ENCODE measurements at places on chromosomes 7 and 10.
A peak's percentile ranks its signal among the peaks of the same experiment; 100 is the strongest.

DNA sequence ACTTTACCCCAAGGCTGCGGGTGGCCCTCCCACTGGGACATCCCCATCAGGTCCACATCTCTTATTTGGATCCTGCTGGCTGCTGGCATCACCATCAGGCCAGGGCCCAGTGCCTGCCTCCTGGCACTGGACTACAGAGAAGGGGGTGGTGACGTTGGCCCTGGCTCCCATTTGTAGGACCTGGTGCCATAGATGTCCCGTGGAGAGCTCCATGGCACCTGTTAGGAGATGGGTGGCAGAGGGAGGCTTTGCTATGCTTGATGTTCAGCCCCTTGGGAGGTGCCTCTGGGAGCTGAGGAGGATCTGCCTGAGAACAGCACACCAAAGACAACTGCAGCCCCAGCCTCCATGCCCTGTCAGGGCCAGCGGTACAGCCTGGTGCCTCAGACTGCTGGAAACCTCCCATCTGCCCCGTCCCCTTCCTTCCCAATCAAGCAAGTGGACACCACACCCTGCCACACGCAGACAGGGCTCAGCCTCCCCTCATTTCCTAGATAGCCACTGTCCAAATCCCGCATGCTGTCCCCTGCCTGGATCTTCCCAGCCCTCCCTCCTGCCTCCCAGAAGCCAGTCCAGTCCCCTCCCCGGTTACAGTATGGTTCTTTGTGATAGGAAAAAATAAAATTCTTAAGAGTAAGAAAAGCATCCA, 230.0 kb upstream of the GRB10 start:
- DNase-seq = no peak

- peak; percentile 81 for DNase-seq
These were observed 371.7 kb upstream of the NRP1 start for GRCh38 chr10:33706191-33706590.

DNA sequence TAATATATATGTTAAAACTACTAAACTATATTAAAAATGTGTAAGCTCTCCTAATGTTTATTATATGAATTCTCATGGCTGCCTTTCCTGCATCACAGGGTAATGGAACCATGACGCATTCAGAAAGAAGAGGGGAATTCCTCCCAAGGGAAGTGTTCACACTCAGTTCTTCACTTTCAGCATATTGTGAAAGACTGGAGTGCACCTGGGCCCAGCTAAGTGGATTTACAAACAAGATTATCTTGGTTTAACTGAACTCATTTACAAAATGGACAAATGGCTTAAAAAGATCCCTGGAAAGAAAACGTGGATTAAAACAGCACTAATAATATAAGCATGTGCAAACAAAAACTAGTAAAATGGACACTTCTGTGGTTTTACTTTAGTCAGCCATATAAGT, 149.8 kb downstream of the DOCK4 start:
- no peak for DNase-seq

GRCh38 chr7:137891016-137891655, 44.4 kb upstream of the DGKI start:
- DNase-seq = no peak

GRCh38 chr7:144818511-144818910, 17.3 kb downstream of the TPK1 start:
- no peak for DNase-seq

DNA sequence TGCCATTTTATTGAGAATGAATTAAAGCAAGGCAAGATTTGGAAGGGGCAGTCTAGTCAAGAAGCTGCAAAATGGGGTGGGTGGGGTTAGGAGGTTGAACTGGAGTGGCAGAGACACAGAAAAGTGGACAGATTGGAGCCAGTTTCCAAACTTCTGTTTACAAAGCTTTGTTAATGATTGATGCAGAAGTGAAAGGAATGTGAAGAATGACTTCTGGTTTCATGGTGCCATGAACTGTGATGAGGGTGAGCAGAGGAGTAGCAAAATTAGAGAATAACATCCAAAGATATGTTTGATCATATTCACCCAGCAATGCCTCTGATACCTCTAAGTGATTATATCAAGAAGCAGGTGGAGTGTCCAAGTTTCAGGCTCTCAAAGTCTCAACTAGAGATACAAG, 1118.0 kb upstream of the C7orf33 start:
- DNase-seq = no peak

DNA sequence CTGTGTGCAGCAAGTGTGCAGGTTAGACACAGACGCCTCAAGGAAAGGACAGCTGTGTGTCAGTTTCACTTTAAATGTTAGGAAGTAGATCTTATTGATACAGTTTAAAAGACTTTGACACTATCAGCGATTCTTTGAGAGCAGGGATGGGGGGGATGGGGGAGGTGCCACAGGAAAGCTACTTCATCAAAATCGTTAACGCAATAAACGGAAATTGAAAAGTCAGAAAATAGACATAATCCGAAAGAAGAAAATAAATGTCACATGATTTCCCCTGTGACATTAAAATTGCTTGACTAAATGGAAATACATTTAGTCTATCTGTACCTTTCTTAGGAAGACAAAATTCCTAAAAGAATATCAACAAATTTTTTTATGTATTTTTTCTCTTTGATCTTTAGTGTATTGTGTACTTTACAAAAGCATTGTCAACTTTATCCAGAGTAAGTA, 476 bp upstream of the ZNF33B start:
- DNase-seq = no peak

GRCh38 chr10:117159390-117159789, 21.3 kb upstream of the VAX1 start:
- DNase-seq = no peak

GRCh38 chr10:70599791-70600190, 2.8 kb downstream of the PRF1 start:
- DNase-seq = no peak

DNA sequence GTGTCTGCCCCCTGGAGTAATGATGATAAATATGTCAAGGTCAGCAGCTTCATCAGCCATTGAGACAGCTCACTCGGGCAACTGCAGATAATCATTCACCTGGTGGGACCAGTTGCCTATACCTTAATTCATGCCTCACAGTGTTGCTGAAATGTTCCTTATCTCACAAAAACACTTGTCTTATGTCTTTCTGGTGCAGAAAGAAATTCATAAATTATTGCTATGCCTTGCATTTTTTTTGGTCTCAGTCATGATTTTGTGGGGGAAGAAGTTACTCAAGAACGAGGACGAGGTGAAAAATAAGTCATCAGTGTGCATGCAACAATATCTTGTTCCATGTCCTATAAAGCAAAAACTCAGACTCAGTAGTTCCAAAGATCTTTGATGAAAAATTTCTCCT, 16.0 kb downstream of the TRIL start:
- DNase-seq = no peak

DNA sequence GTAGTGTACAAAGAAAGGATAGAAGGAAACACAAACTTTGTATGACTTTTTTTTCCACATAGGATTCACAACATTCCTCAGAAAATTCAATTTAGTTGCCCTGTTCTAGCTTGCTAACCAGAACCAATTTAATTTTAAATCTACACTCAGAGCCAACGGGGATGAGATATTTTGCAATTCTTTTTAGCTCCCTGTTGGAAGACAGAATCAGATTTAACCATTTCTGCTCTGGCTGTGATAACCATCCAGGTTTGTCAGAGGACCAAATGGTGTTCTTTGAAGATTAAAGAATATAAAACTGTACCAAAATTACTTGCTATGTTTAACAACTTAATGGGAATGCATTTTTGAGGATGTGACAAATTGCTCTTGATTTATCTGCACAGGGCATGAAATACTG, 319.7 kb downstream of the HPSE2 start:
- DNase-seq = no peak

DNA sequence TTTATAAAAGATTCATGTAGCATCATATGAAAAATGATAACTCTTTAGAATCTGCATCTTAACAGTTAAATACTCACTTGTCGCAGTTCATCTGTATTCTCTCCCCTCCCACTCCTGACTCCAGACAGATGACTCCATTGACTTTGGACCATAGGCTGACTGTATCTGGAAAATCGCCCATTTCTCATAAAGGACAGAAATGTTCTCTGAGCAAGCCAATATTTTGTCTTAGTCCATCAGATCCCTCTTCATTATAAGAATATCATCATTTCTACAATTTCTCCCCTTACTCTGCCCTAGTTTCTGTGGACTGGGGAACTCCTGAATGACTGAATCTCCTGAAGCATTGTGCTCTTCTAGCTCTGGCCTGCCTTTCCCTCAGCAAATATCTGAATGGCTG, 125.4 kb downstream of the SEMA3D start:
- DNase-seq = no peak

- DNase-seq = no peak
These were observed 684.9 kb upstream of the CELF2 start for GRCh38 chr10:10332786-10333185.

- no peak for DNase-seq
These were observed 21.5 kb downstream of the PAX2 start for GRCh38 chr10:100766693-100767421.

DNA sequence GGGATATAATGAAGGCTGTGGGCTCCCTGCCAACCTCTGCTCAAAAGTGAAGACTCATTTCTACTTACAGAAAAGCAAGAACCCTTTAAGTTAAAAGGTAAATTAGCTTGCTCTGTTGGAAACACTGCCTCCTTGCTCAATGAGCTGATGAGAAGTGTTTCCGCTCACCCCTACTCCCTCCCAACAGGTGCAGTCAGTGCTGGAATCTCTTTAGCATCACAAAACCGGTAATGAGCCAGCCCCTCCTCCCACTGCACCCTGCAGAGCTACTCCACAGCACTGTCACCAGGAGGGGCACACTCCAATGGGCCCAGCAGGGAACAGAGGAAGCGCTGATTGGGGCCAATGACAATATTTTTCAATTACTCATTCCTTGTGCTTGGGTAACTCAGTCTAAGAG, 262.5 kb downstream of the TCERG1L start:
- no peak for DNase-seq

- no peak for DNase-seq
These were observed 76.7 kb upstream of the SFMBT2 start for GRCh38 chr10:7487528-7487927.

- DNase-seq = no peak
These were observed 518 bp downstream of the WAPL start for GRCh38 chr10:86520871-86521677.

GRCh38 chr7:136079478-136079892, 102.3 kb upstream of the MTPN start:
- DNase-seq = no peak

DNA sequence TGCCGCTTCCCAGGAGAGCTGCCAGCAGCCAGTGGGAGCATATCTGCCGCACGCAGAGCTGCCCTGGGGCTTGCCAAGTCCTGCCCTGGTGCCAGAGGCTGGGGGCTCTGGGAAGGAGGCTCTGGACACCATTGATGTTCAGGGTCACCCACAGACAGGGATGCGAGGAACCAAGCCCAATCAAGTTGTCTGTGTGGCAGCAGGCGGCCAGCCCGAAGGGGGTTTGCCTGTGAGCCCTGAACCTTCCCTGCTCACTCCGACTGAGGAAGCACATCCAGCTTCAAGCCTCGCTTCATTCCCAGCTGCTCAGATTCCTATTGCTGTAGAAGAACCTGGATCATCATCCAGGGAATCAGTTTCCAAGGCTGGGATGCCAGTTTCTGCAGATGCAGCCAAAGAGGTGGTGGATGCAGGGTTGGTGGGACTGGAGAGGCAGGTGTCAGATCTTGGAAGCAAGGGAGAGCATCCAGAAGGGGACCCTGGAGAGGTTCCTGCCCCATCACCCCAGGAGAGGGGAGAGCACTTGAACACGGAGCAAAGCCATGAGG, 94.6 kb downstream of the TACC2 start:
- DNase-seq = no peak

DNA sequence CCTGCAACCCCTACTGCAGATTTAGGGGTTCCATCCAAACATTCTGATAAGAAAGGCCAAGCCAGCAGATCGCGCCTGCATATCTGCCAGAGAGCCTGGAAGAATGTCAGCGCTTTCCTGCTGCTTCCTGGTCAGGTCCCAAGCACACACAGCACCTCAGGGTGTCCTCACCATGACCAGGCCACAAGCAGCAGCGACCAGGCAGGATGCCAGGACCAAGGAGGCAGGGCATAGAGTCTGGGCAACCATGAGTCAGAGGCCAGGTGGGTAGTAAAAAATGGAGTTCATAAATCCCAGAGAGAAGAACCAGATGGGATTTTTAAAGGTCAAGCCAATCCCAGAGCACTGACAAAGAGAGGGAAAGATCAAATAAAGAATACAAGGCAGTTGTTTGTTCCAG, 5.5 kb upstream of the FAM131B start:
- DNase-seq = no peak

DNA sequence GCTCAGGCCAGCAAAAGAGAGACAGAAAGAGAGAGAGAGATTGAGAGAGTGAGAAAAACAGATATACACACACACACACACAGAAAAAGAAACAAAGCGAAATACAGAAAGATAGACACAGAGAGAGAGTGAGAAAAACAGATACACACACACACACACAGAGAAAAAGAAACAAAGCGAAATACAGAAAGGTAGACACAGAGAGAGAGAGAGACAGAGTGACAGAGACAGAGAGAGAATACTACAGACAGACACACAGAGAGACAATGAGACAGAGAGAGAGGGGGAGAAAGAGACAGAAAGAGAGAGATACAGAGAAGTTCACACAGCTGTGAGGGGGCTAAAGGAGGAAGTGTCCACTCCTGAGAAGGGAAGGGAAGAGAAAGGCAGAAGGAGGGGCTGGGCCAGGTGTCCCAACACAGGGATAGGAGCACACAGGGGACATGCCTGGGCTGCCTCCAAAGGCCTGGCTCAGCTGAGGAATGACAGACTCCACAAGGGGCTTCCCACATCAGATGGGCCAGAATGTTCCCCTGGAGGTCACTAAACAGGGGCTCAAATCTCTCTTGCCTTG, 4.3 kb downstream of the GCK start:
- DNase-seq = no peak

- no peak for DNase-seq
These were observed 409.9 kb upstream of the SHH start for GRCh38 chr7:156222151-156222550.

GRCh38 chr7:17020250-17020649, 138.5 kb upstream of the AGR3 start:
- DNase-seq = no peak

DNA sequence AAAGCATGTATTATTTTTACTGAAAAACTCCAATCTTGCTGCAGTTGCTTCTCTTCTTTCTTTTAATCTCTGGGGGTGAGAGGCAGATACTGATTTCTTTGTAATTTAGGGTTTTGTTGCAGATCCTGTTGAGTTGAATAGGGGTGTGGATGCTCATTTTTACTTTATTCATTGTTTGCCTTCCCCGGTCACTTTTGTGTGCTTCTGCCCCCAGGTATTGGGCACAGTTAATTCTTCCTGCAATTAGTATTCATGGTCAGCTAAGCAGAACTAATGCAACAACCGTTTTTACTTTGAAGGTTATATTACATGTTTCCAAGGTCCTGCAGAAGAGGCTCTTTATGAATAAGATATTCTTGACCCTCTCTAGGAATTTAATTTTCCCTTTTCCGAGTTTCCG, 96.4 kb downstream of the BUB3 start:
- DNase-seq = no peak

DNA sequence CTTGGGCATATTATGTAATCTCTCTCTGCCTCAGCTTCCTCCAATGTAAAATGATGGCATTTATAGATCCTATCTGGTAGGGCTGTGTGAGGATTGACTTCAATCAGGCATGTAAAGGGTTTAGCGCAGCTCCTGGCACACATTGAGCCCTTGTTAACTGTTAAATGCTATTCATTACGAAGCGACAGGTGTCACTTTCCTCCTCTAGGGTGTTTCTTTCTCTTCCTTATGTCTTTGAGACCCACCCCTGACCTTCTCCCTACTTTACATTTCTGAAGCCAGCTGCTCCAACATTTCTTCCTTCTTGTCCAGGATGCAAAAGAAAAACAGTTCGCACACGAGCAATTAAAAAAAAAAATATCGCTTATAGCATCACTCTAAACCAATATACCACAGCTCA, 5.7 kb upstream of the R3HCC1L start:
- no peak for DNase-seq

GRCh38 chr7:1798191-1798590, 128.1 kb downstream of the ELFN1 start:
- DNase-seq = no peak
